ENCODE measurements at places on chromosomes 12 and 14. TPM values are rescaled to one million over a fixed set of nuclear protein-coding genes. Genes with fewer than 3 reads are reported as not detected.

Gene TAS2R19
- total RNA-seq = 0.92 TPM

Gene OR11H7
- total RNA-seq = not detected

Gene DDN
- total RNA-seq = 0.26 TPM

Gene C3AR1
- 0.97 TPM for total RNA-seq

Gene MORN3
- total RNA-seq = 3.7 TPM

Gene EIF2S3B
- 2.1 TPM for total RNA-seq

Gene CCDC175
- not detected for total RNA-seq
